ENCODE measurements at places on chromosomes 4 and X.

GRCh38 chrX:9903146-9903545 lies 64.0 kb upstream of the CLDN34 start:
- DNase-seq, result no peak

- no peak for DNase-seq
Observed at GRCh38 chrX:119763181-119763580, 4.8 kb downstream of the SOWAHD start.

DNA sequence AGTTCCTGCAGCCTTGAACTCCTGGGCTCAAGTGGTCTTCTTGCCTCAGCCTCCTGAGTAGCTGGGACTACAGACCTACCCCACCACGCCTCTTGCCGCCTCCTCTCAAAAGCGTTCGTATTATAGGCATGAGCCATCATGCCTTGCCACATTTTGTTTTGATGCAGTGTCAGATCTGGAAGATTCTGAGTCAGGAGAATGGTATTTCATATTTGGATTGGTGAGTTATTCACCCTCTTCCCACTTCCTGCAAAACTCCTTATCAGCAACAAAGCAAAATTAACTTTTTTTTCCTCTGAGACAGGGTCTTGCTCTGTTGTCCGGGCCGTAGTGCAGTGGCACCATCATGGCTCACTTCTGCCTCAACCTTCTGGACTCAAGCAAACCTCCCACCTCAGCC lies 29.6 kb downstream of the REST start:
- no peak for DNase-seq

DNA sequence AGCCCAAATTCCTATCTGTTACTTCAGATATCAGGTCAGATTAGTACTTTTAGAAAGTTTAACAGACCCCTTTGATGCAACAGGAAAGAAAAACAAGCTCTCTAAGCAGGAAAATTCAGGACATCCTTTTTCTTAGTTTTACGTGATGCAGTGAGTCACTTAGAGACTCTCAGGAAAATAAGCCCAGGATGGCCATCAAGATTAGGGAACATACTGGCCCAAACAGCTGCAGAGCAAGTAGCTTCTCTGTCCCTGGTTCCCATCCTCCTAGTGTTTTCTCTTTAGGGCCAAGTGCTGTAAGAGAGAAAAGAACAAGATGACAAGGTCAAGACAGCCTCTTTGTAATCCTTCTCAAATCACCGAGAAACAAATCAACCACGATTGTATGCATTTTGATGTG lies 219.1 kb downstream of the ZNF674 start:
- DNase-seq, result no peak

GRCh38 chrX:124634363-124634762 lies 288.0 kb downstream of the SH2D1A start:
- DNase-seq, result no peak

All from effector memory CD8-positive, alpha-beta T cell (primary cell).